ENCODE measurements at places on chromosomes 3 and 15.

- no peak for DNase-seq
Observed at GRCh38 chr15:86312486-86312885, 232.8 kb downstream of the AGBL1 start.

- no peak for DNase-seq
Observed at GRCh38 chr15:78540871-78541743, 863 bp downstream of the PSMA4 start.

DNA sequence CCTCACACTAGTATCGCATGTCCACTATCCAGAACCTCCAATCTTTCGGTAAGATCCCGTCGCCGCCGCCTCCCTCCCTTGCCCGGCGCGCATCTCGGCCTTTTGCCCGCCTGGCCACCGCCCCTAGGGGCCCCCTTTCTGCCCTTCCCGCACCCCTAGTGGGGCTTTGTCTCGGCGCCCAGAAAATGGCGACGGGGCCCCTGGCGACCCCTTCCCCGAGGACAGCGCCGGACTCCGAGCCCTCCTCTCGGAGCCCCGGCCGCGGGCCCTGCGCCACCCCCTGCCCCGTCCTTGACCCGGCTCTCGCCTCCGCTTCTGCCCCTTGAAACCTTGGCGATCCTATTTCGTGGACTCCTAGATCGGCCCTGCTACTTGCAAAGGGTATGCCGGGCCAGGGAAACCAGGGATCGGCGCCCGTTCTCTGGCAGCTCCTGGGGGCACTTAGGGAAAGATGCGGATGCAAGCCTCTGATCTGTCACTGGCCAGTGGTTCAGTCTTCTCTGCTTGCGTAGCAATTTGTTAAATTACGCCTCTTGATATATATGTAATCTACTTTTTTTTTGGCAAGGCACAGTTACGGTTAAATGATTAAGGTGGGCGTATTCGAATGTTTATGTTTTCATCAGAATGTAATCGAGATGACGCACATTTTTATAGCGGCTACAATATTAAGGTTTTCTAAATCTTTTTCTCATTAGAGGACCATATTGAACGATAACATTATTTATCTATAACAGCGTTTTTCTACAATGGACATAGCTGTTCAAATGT lies 603 bp downstream of the EIF1B start:
- peak; percentile 69 for DNase-seq

DNA sequence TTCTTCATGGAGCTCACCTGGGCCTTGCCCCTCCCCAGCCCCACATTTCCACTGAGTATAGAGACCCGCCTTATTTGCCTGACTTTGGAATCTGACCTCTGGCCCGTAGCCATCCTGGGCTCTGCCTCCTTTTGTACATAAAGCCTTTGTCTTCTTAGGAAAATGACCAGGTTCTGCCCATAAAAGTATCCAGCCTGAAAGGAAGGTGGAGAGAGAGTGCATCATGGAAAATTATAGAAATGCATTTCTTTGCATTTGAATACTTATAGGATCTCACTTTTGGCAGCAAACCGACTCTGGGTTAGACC lies 3.6 kb upstream of the SH2D7 start:
- no peak for DNase-seq

DNA sequence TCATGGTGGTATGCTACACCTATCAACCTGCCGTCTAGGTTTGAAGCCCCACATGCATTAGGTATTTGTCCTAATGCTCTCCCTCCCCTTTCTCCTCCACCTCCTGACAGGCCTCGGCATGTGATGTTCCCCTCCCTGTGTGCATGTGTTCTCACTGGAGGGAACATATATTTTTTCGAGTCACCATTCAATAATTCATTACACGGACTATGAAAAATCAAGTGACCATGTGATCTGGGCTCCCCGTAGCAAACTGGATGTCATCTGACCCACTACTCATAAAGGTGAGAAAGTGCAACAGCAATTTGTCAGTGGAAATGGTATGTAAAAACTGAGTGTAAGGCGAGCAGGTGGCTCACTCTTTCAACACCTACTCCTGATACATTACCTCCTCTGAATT lies 224.3 kb upstream of the RASGRP1 start:
- no peak for DNase-seq

- DNase-seq: no peak
Observed at GRCh38 chr15:56964182-56964581, 45.7 kb downstream of the TCF12 start.

GRCh38 chr15:60006873-60007272 lies 2.8 kb downstream of the FOXB1 start:
- no peak for DNase-seq

DNA sequence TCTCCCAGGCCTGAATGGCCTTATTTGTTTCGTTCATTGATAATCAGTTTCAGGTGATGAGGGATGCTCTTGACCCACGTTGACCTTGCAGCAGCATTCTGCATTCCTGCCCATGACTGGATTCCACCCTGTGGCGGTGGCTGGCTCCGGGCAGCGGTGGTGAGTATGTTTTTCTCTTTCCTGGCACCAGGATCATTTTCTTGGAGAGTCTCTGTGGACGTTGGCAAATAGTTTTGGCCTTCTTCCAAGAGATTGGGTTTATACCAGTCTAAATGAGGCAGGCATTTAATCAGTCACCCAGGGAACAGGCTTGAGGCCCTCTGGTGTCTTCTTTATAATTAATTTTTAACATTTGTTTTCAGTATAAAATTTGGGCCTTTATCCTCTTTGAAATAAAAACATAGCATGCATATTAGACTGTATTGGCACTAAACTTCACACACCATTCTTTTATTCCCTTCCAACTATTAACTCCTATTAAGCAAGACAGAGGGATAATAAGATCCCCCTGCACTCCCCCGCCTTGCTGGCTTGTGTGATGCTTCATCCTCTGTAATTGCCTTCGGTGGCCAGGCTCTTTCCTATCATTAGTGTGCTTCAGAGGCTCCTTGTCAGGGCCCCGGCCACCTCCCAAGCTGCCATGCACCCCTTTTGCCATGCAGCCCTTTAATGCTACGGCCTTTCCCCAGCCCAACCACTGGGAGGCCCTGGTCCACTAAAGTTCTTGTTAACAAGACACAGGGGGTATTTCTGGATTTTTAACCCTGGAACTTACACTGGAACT lies 176.2 kb upstream of the TOPAZ1 start:
- DNase-seq: no peak

- DNase-seq: no peak
Observed at GRCh38 chr3:71285086-71285485, 298.4 kb downstream of the FOXP1 start.

DNA sequence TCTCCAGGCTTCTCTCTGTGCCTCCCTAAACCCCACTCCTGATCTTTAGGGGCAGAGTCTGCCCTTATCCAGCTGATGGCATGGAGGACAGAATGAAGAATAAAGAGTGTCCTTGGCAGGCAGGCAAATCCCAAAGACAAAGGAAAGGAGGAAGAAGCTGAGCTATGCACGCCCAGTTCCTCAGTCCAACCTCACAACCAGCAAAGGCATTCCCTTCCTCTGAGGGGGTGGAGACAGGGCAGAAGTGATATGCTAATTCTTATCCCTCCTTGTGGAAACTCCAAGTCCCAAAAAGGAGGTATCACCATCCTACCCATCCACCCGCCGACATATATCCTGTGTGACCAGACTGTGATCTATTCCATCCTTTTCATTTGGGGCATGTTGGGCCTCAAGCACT lies 10.5 kb upstream of the CCDC54 start:
- no peak for DNase-seq

DNA sequence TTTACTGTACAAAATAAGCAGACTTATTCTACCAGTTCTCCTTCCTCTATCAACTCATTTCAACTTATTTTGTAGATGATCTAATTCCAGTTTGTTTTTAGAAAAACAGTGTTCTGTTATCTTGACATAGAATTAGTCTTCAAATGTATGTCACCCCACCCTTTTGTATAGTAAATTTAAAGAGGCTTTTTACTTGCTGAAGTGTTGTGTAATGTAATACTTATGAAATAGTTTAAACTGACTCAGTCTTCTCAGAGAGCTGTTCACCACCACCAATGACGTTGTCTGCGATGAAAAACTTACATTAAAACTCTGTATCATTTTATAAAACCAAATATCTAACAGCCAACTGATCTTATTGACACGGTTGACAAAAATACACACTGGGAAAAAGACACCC lies 82.9 kb downstream of the RAP2B start:
- no peak for DNase-seq

DNA sequence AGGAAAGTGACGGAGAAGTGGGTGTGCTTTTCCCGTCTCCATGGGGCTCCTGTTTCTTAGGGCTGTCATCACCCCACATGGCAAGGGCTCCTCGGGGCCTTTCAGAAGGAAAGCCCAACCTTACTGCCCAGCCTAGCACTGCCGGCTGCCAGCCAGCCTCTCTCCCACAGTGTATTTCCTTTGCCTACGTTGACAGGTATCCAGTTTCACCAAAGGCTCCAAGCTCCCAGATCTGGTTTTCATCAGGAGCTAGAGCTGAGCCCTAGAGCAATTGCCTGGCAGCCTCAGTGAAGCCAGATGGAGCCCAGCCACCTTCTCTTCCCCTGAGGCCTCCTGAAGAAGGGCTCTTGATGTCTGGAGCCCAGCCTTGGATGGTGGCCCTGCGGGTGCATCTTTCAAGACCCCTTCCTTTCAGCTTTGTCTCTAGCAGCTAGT lies 20.2 kb downstream of the CRABP1 start:
- DNase-seq: peak; percentile 85

DNA sequence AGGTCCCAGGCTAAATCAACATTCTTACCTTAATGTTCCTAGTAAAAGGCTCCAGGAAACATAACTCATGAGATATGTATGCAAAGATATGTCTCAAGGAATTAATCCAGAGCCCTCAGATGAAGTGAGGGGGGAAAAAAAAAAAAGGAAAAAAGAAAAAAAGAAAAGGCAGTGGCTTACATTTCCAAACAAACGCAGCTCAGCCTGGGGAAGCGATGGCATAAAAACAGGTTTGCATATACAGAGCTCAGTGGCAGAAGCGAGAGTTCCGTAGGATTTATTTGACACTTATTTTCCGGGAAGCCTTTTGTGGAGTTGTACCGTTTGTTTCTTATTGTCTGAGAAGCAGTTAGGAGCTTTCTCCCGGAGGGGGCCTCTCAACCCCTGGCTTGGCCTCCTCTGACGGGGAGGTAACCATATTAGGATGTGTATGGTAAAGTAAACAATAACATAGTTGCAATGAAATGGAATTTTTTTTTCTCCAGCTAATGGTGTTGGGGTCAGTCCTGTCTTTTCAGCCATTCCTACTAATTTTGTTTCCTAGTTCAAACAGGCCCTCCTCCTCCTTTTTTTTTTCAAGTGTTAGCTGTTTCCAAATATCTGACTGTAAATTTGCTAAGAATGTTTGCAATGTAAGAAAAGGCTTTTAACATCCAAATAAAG lies 338.6 kb downstream of the FOXP1 start:
- no peak for DNase-seq

DNA sequence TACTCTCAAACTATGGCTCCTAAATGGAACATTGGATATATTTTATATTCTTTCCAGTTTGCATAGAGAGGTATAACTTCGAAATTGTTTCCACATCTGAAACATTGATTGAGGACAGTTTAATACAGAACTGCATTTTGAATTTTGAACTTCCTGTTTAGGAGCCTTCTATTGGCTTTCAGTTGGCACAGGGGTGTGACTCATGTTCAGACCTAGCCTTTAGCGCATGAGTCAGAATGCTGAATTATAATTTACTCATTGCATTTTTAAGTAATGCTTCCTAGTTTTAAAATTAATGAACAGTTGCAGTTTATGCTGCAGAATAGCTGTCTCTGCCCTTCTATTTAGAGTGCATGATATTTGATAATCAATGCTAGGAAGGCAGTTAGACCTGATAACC lies 751.7 kb downstream of the CADM2 start:
- no peak for DNase-seq

DNA sequence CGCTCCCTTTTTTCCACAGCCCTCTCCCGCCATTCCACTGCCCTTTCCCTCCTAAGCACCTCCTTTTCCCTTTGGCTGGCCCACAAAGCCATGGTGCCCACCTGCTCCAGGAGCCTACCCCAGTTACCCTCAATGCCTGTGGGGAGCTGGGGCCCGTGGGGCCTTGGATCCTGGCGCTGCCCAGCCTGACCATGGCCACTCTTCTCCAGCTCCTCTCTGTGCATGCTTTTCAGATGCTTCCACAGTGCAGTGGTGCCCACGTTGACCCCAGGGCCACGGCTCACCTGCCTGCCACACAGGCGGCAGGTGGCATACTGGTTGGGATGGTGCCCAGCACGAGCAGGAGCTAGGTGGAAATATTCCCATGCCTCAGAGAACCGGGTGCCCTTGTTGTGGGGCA lies 1.5 kb downstream of the ZBED2 start:
- DNase-seq: no peak

- DNase-seq: peak; percentile 53
Observed at GRCh38 chr15:101579631-101580163, 72.5 kb downstream of the TM2D3 start.

DNA sequence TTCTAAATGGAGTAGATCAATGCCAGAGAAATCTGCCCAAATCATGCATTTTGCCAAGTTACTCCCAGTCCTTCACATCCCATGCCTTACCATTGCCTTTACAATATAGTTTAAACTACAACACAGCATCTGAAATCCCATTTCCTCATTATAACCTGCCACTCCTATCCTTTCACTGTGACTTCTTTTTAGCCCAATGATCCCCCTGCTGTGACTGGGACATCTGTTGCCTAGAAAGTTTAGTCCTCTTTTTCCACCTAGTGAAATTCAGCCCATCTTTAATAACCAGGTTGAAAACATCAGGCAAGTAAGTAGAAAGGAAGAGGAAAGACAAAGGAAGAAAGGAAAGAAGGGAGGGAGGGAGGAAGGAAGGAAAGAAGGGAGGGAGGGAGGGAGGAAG lies 627.9 kb upstream of the ZNF385D start:
- no peak for DNase-seq

- no peak for DNase-seq
Observed at GRCh38 chr15:46709460-46710083, 1007.7 kb upstream of the SEMA6D start.

GRCh38 chr3:167602041-167602440 lies 51.7 kb downstream of the WDR49 start:
- DNase-seq: no peak

GRCh38 chr15:41775651-41776050 lies 1.4 kb downstream of the MAPKBP1 start:
- no peak for DNase-seq

DNA sequence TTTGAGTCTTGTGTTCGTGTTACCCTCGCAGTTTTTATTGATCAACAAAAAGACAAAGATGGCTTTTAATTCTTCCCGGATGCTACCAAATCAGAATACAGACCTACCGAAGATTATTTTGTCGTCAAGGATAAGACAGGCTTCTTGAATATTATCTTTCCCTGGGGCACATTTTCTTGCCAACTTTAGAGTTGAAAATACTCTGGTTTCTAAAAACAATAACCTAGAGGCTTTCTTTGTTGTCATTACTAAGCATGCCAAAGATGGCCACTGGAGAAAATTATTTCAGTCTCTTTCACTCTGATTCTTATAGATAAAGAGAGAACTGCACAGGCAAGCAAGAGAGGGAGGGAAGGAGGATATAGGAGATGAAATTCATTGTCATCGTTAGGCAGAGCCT lies 33.9 kb downstream of the OXNAD1 start:
- DNase-seq: no peak

DNA sequence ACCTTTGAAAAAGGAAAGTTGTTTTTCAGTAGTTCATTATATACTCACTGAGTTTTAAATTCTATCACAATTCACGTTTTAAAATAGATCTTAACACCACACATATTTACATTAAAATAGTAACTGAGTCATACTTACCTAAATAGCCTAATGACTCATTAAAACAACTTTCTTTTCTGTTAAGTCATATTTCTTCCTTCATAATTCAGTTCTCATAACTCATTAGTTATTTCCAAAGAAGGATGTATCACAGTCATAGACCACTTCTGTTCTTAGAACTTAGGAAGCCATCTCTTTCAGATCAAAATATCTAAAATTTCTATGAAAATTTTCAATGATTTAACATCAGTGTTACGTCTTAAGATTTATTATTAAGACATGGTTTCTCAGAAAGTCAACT lies 885.9 kb downstream of the FHIT start:
- no peak for DNase-seq

All from left hindlimb (tissue), 1 donor.